ENCODE measurements at places on chromosomes 3 and 15.

DNA sequence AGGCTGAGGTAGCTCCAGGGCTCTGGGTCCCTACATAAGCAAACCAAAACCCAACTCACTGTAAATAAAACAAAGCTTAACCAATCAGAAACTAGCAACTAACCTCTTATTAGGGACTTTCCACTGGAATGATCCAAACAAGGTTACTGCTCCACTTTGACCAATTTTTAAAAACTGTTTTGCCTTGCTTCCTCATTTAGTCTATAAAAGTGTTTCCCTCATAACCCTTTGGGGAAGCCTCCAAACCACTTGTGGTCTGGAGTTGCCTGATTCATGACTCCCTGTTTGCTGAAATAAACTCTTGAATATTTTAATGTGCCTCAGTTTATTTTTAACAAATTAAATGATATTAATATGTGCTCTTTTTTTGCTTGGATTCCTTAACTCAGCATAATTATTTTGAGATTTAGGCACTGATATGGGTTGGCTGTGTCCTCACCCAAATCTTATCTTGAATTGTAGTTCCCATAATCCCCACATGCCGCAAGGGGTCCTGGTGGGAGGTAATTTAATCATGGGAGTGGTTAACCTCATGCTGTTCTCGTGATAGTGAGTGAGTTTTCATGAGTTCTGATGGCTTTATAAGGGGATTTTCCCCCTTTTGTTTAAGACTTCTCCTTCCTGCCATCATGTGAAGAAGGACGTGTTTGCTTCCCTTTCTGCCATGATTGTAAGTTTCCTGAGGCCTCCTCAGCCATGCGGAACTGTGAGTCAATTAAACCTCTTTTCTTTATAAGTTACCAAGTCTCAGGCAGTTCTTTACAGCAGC, 90.6 kb downstream of the CD200R1L start:
- no peak for DNase-seq

DNA sequence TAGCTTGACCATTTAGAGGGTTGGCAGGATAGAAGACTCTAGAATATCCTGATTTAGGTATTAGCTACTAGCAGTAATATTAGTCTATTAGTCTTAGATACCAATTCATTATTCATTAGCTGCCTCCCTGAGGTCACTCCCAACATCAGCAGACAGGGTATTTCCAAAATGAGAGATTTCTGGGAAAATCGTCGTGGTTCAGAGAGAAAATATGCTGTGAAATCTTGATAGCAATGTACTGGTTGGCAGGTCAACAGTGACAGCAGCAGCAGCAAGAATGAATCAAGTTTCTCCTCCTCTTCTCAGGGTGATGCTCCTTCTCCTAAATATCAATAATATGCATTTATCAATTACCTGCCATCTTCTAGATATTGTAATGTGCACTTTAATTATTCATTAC, 41.3 kb upstream of the ROBO1 start:
- no peak for DNase-seq

- no peak for DNase-seq
Measured at GRCh38 chr3:178545337-178545736, 9.1 kb downstream of the KCNMB2 start.

GRCh38 chr15:67185621-67186225, 68.7 kb downstream of the AAGAB start:
- DNase-seq, result peak; percentile 63

GRCh38 chr3:53902711-53903110, 11.1 kb upstream of the SELENOK start:
- DNase-seq, result no peak

GRCh38 chr3:197960694-197961581, 921 bp downstream of the LMLN start:
- DNase-seq, result peak; percentile 24

DNA sequence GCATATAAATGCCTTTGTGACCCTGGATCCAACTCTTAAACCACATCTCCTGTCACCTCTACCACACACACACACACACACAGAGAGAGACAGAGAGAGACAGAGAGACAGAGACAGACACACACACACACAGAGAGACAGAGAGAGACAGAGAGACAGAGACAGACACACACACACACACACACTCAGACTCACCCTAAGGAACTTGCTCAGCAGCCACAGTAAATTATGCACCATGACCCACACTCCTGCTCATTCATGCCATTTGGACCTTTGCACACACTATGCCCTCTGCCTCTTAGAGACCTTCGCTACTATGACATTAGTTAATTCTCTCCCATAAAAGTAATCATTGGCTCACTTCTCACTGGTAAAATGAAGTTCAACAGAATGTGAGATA, 275.7 kb downstream of the ADAMTSL3 start:
- DNase-seq, result no peak

DNA sequence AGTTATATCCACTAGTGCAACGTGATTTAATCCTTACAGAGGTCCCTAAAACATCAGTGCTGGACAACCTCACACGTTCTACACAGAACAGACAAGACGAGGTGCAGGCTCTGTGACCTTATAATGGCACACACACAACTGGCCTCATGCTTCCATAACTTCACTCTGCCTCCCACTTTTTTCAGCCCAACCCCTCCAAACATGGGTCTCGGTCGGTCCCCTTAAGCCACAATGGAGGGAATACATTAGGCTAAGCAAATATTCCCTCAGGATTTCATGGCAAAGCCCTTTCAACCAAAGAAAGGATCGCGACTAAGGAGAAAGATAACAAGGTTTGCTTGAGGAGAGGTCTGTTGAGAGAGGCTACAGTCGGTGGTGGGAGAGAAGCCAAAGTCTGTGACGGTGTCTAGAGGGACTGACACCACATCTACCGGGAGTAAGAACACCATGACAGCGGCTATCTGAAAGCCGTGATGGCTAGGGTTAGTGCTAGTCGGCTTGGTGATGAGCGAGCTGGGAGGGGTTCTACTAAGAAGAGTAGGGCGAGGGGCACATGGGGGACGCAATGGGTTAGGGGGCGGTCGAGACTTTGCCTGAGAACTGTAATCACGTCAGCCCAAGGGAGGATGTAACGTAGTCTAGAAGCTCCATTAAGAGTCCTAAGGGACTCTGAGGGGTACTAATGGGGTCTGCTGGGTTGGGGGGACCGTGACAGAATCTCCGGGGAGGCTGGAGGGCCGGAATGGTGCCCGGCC, 1.0 kb downstream of the MYO9A start:
- peak; percentile 6 for DNase-seq

DNA sequence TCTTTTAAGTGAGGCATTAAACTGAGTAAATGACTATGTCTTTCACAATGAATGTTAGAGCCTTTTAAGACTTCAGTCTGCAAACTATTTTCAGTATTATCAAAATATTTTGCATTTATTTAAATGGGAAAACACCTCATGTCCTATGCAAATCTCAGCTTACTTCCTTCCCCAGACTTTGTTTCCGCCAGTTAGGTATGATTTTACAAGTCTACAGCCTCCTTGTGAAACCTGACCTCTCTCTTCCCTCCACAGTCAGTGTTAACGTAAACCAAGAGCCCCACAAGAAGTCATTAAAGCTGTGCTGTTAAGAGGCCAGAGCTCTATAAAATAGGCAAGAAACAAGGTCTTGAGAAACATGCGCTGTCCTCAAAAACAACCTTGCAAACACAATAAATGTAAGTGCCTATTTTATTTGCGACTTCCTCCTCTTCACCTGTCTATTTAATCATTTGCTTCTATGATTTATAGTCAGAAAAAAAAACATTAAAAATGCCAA, 48.3 kb downstream of the PRTG start:
- DNase-seq, result no peak

GRCh38 chr15:81363718-81364500, 10.1 kb downstream of the TMC3 start:
- no peak for DNase-seq
